Colonic mucosa (tissue), 4 donors: ENCODE measurements at places on chromosomes 6 and 20.

DNA sequence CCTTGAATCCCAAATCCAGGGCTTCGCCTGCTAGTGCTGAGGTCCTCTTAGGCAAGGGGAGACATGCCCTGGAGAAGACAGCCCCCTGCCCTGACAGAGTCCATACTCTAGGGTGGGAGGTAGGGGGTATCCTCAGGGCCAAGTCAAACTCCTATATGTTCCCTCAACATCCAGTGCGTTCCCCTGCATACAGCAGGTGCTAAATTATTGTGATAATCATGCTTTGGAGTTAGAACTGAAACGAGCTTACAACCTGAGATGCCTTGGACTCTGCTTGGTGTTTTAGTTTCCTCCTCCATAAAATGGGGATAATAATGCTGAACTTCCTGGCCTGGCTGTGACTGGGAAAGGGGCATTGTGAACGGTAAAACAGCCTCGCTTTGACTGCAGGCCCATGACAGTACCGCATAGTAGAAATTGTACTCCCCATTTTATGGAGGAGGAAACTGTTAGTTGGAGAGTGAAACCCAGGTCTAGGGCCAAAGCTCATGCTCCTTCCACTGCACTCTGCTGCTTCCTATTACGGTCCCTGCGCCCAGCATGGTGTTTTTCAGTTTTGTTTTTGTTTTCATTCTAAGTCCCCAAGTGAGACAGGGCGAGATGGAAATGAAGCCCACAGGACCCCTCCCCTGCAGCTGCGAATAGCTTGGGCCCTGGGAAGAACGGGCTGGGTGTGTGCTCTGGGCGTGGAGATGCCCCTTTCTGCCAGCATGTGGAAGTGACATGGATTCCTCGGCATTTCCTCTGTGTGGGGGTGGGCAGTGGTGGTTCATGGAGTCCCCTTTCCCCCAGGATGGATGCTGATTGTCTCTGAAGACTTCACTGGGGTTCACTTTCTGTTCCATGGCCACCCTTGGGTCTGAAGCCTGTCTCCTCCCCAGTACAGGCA lies 162.5 kb downstream of the VEGFA start:
- H3K4me3 ChIP-seq = no peak overlapping the region
- H3K27me3 ChIP-seq = no peaks in the 10 kb centered on the region
- H3K4me1 ChIP-seq = peaks cover 8% of the 10 kb centered on the region
- no peaks in the 10 kb centered on the region for H3K36me3 ChIP-seq
- DNase-seq = no peak
- H3K27ac ChIP-seq = no peak overlapping the region

DNA sequence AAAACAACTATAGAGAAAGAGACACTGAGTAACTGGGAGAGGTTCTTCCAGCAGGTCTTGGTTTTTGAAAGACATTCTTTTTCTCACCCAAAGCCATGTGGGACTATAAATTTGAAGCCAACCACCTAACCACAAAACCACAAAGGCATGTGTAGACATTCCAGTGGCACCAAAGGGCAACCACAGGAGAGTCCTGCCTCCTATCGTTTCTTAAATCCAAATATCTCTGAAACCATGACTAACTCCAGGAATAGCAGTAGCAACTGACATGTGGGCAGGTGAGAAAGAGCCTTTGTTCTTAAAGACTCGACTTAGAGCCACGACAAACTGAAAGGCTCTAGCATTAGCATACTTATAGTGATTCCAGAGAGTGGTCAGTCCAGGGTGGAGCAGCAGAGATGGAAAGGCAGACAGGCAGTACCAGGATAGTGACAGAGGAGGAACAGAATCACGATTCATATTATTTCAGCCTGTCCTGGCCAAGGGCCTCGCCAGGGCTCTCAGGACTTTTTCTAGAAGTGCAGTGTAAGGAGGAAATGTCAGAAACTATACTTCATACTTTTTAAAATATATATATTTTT lies 9.4 kb upstream of the COL9A1 start:
- H3K27me3 ChIP-seq = no peaks in the 10 kb centered on the region
- H3K4me1 ChIP-seq = no peaks in the 10 kb centered on the region
- no peaks in the 10 kb centered on the region for H3K36me3 ChIP-seq

DNA sequence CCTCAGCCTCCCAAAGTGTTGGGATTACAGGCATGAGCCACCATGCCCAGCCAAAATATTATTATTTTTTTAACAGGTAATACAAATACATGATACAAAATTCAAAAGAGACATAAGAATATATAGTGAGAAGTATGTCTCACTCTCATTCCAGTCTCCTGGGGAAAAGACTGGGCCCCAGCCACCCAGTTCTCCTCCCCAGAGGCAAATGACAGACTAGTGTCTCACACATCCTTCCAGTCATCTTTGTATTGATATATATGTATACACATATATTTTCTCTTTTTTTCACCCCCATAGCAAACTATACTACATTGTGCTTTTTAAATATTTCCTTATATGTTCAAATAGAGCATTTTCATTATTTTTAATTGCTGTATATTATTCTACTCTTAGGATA lies 8.3 kb downstream of the GSS start:
- H3K27me3 ChIP-seq = no peaks in the 10 kb centered on the region
- no peak for DNase-seq
- H3K36me3 ChIP-seq = peaks cover 1% of the 10 kb centered on the region
- no peak overlapping the region for H3K4me3 ChIP-seq
- H3K4me1 ChIP-seq = no peaks in the 10 kb centered on the region

- no peaks in the 10 kb centered on the region for H3K36me3 ChIP-seq
- no peak for DNase-seq
- no peak overlapping the region for H3K27ac ChIP-seq
- H3K27me3 ChIP-seq = no peaks in the 10 kb centered on the region
- no peak overlapping the region for H3K4me3 ChIP-seq
- no peaks in the 10 kb centered on the region for H3K4me1 ChIP-seq
These were observed 39.6 kb downstream of the E2F3 start for GRCh38 chr6:20441236-20441635.

- H3K4me1 ChIP-seq = peaks cover 6% of the 10 kb centered on the region
- H3K27ac ChIP-seq = no peak overlapping the region
- DNase-seq = no peak
- H3K4me3 ChIP-seq = no peak overlapping the region
- no peaks in the 10 kb centered on the region for H3K36me3 ChIP-seq
These were observed 25.4 kb upstream of the HLA-E start for GRCh38 chr6:30463651-30464618.

GRCh38 chr6:79440598-79440997 lies 96.6 kb downstream of the LCA5 start:
- no peak overlapping the region for H3K4me3 ChIP-seq
- no peaks in the 10 kb centered on the region for H3K27me3 ChIP-seq
- H3K36me3 ChIP-seq = no peaks in the 10 kb centered on the region
- no peaks in the 10 kb centered on the region for H3K4me1 ChIP-seq
- no peak overlapping the region for H3K27ac ChIP-seq
- no peak for DNase-seq

GRCh38 chr20:39857187-39857586 lies 831.8 kb downstream of the MAFB start:
- no peak overlapping the region for H3K27ac ChIP-seq
- no peak overlapping the region for H3K4me3 ChIP-seq
- H3K27me3 ChIP-seq = no peaks in the 10 kb centered on the region
- DNase-seq = no peak
- H3K4me1 ChIP-seq = no peaks in the 10 kb centered on the region
- no peaks in the 10 kb centered on the region for H3K36me3 ChIP-seq

- no peaks in the 10 kb centered on the region for H3K36me3 ChIP-seq
- no peaks in the 10 kb centered on the region for H3K27me3 ChIP-seq
- peak overlapping the region; percentile 84 for H3K4me3 ChIP-seq
- H3K4me1 ChIP-seq = peaks cover 3% of the 10 kb centered on the region
- no peak for DNase-seq
These were observed 837 bp downstream of the TRAM2 start for GRCh38 chr6:52576054-52576391.
